ENCODE measurements at places on chromosomes 12 and 14. TPM values are rescaled to one million over a fixed set of nuclear protein-coding genes. Genes with fewer than 3 reads are reported as not detected.

Gene STON2
- 93.1 TPM for total RNA-seq

Gene PRORP
- 18.4 TPM for total RNA-seq

Gene CYP46A1
- 2.3 TPM for total RNA-seq

Gene RIPK3
- total RNA-seq: 4.3 TPM

Gene PTPRQ
- total RNA-seq: 19.0 TPM

Gene BHLHE41
- total RNA-seq: 1.8 TPM

Gene COX8C
- not detected for total RNA-seq

Gene OTUB2
- 3.7 TPM for total RNA-seq

Gene GZMH
- not detected for total RNA-seq

Gene GLIPR1
- 12.8 TPM for total RNA-seq

Gene HOXC4
- 10.0 TPM for total RNA-seq

Gene SLC6A15
- 0.58 TPM for total RNA-seq

Gene B4GALNT3
- total RNA-seq: 15.5 TPM

Gene TAS2R43
- 10.3 TPM for total RNA-seq

Gene SERPINA9
- total RNA-seq: not detected

Gene RFX4
- total RNA-seq: not detected

Gene DBX2
- total RNA-seq: 0.12 TPM

Gene TMEM19
- 27.9 TPM for total RNA-seq

Gene PXN
- 62.1 TPM for total RNA-seq

Gene PRR4
- total RNA-seq: 7.2 TPM

Gene FICD
- 4.3 TPM for total RNA-seq

Gene FGF23
- total RNA-seq: 0.06 TPM

Gene GPHN
- 55.1 TPM for total RNA-seq
